ENCODE measurements at places on chromosomes 7 and 10.
A peak's percentile ranks its signal among the peaks of the same experiment; 100 is the strongest.

DNA sequence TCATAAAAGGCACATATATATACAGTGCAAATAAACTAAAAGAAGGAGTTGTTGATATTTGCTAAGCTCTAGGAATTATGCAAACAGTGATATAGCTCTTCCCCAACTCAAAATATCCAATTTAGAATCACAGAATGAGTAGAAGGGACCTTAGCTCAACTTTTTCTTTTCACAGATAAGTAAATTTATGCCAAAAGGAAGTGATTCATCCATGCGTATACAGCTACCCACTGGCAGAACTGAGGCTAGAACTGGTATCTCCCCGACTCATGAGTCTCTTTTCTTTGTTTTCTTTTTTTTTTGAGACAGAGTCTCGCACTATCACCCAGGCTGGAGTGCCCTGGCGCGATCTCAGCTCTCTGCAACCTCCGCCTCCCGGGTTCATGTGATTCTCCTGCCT lies 54.2 kb upstream of the SVIL start:
- DNase-seq = no peak

- DNase-seq = no peak
These were observed at the start of gene DENND11 for GRCh38 chr7:141702047-141702567. Gene DENND11, minus strand, starts transcription at chr7:141702166. Its CDS starts 13 bp downstream, at chr7:141702153.

DNA sequence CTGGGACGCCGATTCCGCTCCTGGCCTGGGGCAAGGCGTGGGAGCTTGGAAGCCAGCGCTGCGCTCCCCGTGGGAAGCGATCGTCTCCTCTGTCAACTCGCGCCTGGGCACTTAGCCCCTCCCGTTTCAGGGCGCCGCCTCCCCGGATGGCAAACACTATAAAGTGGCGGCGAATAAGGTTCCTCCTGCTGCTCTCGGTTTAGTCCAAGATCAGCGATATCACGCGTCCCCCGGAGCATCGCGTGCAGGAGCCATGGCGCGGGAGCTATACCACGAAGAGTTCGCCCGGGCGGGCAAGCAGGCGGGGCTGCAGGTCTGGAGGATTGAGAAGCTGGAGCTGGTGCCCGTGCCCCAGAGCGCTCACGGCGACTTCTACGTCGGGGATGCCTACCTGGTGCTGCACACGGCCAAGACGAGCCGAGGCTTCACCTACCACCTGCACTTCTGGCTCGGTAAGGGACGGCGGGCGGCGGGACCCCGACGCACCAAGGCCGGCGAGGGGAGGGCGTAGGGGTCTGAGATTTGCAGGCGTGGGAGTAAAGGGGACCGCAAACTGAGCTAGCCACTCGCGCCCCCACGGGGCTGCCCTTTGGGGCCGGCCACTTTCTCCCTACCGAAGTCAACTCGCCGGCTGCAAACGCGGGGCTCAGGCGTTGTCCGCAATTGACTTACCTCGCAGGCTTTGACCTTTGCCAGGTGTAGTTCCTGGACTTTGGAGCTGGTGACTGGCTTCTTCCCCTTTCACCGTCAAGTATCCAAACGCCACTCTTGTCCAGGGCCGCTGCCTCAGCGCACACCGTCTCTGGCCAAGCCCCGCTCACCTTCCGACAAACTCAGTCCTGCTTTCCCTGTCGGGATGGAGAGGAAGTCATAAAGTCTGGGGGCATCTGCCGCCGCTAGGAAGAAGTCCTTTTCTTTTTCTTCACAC lies at the start of gene SCIN:
Gene SCIN, plus strand, starts transcription at position 187 of the 928 bp plus-strand sequence. Its CDS starts 67 bp downstream, at position 254.
- peak; percentile 83 for DNase-seq

GRCh38 chr7:150565239-150565638 lies 2.0 kb upstream of the GIMAP4 start:
- no peak for DNase-seq

GRCh38 chr7:129161524-129162225 lies 17.2 kb downstream of the TSPAN33 start:
- DNase-seq = no peak

DNA sequence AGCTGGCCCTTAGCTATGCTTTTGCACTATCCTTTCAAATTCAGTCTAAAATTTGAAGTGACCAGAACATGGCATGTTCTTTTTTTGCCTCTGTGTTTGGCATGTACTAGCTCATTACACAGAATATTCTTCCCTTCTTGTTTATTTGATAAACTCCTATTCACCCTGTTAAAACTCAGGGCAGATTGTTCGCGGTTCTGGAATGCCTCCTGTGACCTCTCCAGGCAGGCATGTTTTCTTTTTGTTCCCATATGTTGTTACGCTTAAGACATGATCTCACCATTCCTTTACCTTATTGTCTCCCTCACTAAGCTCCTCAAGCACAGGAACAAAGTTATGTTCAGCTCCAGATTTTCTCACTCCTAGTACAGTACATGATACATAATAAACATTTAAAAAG lies 181.7 kb downstream of the CCSER2 start:
- no peak for DNase-seq

GRCh38 chr7:120981117-120981516 lies 7.4 kb upstream of the CPED1 start:
- no peak for DNase-seq

- DNase-seq = no peak
These were observed 3.5 kb upstream of the MYL10 start for GRCh38 chr7:101632641-101633040.

DNA sequence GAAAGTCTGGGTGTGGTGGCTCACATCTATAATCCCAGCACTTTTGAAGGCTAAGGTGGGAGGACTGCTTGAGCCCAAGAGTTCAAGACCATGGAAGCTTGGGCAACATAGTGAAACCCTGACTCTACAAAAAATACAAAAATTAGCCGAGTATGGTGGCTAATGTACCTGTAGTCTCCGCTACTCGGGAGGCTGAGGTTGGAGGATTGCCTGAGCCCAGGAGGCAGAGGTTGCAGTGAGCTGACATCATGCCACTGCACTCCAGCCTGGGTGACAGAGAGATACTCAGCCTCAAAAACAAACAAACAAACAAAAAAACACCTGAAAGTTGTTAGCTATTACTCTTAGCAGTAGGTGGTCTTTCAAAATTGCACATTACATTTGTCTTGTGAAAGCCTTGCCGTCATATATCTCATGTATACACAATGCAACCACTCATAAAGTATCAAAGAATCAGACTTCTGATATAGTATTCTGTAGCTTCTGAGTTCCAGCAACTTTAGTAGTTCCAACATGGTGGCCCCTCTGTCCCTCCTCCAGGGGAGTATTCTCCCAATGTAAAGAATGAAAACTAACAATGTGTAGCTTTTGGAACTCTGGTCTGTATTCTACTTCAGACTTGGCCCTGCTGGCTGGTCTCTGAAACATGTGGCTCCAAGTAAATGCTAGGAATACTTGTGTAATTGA lies 101.5 kb downstream of the ZNF92 start:
- no peak for DNase-seq

DNA sequence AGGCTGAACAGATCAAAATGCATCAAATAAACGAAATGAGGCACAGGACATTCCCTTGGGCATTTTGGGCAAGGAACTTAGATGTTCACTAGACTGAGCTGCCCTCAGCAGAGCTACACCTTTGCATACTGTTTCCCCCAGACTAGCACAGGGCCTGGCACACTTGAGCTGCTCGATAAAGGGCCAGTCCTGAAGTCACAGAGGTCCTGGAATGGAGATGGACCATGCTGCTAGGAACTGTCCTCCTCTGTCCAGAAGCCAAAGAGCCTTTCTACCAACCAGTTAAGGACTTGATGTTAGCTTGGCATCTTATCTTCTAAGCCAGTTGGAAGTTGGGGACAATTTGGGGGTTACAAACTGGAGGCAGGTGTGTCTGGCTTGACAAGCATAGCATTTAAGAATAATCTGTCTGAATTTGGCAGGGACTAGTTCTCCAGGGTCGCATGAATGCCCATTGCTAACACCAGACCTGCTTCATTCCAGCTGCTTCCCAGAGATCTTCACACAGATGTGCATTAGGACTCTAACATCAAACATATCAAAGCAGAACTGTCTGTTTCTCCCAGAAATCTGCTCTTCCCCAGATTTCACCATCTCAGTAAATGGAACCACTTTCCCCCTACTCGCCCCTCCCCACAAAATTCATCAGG lies 152.2 kb upstream of the PDE1C start:
- no peak for DNase-seq

GRCh38 chr7:67625257-67625737 lies 628.7 kb downstream of the TYW1 start:
- DNase-seq = peak; percentile 53

DNA sequence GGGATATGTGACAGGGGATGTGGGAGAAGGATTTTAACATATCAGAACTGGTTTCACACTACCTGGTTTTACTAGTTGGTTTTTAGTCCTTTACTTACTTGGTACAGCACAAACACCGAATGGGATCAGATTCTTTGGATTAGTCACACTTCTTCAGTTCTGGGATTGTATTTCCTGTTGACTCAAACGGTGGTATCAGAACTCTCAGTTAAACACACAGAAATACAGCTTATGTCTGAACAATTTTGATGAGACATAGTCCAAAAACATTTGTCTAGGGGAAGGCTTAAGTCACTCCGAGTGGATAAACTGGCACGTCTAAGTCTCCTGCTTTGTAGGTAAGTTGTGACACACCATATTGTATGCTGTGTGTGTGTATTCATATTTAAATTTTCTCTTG lies 480.5 kb downstream of the PHTF2 start:
- DNase-seq = no peak

GRCh38 chr7:41858201-41858600 lies 155.3 kb upstream of the INHBA start:
- DNase-seq = no peak

- DNase-seq = no peak
These were observed 42.6 kb downstream of the PWWP2B start for GRCh38 chr10:132439424-132440163.

GRCh38 chr7:68245688-68246087 lies 1249.1 kb downstream of the TYW1 start:
- DNase-seq = no peak

DNA sequence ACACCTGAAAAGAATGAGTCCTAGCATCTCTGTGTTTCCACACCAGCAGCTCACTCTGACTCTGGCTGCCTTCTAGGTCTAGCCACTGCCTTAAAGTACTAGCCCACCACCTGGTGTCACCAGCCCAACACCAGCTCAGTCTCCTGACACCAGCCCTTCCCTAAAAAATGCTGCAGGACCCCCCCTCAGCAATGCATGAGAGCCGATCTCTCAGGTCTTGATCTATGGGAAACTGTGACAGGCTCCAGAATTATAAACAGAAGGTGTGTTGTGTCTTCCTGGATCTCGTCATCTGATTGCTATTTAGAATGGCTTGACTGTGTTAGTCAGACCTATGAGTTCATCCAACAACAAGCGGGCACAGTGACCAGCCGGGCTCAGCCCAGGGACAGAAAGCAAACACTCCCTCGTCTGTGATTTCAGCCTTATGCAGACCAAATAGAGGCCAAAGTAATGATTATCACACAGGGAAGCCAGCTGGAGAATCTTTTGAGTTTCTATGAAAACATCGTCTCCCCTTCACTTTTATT lies 66.6 kb downstream of the CUBN start:
- peak; percentile 47 for DNase-seq

GRCh38 chr10:120983721-120984120 lies 132.6 kb downstream of the WDR11 start:
- no peak for DNase-seq

GRCh38 chr7:24968165-24968564 lies 11.8 kb downstream of the OSBPL3 start:
- DNase-seq = no peak

GRCh38 chr10:130041451-130042371 lies 68.9 kb downstream of the C10orf143 start:
- no peak for DNase-seq

DNA sequence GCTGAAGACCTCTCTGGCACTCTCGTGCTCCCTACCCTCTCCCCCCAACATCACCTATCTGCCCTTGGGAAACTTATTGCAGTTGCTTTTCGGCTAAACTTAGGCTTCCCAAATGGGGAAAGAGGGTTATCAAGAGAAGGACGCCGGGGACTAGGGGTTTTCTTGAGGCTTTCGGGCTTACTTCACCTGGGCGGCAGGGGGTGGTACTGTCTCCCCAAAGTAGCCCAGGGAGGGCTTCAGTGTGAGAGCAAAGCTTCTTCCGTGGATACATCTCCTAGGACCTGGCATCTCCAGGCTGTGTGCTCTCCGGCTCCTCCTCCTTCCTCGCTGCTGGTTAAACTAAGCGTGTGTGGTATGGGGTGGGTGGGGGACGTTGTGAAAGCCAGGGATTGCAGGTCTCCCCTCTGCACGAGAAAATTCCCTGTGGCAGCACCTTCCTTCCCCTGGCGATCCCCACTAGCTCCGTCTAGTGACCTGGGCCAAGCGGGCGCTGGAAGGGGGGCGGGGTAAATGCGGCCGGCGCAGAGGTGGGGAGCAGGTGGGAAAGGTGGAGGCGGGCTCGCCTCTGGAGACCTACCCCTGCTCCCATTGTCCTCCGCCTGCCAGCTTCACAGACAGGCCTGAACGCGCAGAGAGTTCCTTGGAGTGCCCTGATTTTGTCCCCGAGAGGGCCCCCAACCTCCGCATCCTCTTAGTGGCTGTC lies 1.1 kb downstream of the PLXDC2 start:
- peak; percentile 88 for DNase-seq
